Suprapubic skin (tissue), 4 donors: ENCODE measurements at places on chromosomes 3 and 15. TPM values are rescaled to one million over a fixed set of nuclear protein-coding genes. Genes with fewer than 3 reads are reported as not detected.

Gene CELF6
- 1.5 TPM for total RNA-seq

Gene FGF7
- total RNA-seq: 13.2 TPM

Gene FOXL2
- not detected for total RNA-seq

DNA sequence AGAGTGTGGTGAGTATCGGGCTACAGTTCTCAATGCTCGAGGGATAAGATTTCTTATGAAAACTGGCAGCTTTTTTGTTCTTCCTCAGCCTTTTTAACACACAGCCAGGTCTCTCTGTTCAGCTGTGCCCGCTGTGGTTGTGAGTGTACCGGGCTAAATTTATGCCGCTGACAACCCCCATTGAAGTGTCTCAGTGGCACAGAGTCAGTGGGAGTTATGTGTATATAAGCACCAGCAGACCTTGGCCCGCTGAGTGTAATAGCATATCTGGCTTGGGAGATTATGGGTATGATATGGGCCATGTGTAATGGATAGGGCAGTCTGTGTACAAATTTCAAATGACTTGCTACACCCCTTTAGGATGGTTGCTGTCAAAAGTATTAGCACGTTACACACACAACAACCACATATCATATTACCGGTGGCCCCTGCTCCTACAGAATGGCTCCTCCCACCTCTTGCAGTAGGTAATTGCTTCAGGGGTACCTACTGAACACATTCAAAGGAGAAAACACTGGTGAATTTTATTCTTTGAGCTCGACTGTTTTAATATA is 26.9 kb upstream of the NR2F2 start:
- H3K27me3 ChIP-seq: no peaks in the 10 kb centered on the region
- DNase-seq: no peak
- no peak overlapping the region for H3K4me3 ChIP-seq
- H3K4me1 ChIP-seq: no peaks in the 10 kb centered on the region

Gene STOML1
- total RNA-seq: 10.2 TPM
